NCI-H2171 (cell line): ENCODE measurements at places on chromosomes 16 and 17.

GRCh38 chr17:30995347-30995746 lies 24.5 kb downstream of the RNF135 start:
- DNase-seq, result no peak

DNA sequence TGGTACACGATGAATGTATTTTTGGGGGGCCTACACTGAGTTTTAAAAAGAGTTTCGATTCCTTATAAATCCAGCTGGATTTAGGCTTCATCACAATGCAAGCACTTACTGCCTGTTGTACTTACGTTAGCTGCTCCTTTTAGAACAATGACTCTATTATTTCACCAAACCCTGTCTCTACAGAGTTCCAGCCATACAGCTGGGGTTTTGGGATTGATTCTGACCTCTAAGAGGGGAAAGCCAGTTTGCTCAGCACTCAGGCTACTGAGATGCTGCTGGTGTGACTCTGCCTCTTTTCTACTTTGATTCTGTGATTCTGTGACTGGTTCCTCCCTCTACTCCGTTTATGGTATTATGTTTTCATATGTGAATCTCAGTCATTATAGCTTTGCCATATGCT lies 329.7 kb downstream of the ABCC12 start:
- DNase-seq, result no peak

- no peak for DNase-seq
Observed at GRCh38 chr17:78781893-78782304, at the start of gene CYTH1. TSS of gene CYTH1 (minus strand) at chr17:78782273. CDS start at chr17:78782223, 50 bp downstream.

- no peak for DNase-seq
Observed at GRCh38 chr17:63685041-63685440, 14.9 kb downstream of the LIMD2 start.

GRCh38 chr17:38685491-38685890 lies 10.7 kb upstream of the EPOP start:
- DNase-seq, result no peak

DNA sequence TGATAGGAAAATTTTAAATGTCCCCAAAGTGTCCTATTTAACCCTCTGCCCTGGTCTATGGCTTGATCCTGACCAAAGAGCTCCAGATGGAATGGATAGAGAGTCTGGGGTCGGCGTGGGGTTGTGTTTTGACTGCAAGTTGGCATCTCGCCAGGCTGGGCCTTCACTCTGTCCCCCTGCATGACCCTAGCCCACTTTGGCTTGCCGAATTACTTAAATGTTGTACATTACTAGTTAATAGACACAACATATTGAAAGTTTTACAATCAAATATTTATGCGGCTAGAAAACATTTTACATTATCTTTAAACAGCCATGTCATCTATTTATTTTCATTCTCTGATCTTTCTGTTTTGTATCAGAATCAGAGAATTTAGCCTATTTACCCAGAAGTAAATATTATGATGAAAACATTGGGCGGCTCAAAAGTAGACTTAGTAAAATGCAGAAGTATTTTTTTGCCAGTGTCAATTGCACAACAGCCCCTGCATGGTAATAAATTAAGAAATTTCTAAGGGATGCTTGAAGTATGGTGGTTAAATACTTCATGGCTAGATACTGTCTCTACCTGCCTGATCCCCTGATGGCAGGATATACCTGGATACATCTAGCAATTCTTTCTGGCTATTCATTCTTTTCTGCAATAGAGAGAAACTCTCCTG lies 18.8 kb upstream of the MYOCD start:
- DNase-seq, result no peak

GRCh38 chr17:64628641-64629040 lies 33.5 kb downstream of the SMURF2 start:
- no peak for DNase-seq

DNA sequence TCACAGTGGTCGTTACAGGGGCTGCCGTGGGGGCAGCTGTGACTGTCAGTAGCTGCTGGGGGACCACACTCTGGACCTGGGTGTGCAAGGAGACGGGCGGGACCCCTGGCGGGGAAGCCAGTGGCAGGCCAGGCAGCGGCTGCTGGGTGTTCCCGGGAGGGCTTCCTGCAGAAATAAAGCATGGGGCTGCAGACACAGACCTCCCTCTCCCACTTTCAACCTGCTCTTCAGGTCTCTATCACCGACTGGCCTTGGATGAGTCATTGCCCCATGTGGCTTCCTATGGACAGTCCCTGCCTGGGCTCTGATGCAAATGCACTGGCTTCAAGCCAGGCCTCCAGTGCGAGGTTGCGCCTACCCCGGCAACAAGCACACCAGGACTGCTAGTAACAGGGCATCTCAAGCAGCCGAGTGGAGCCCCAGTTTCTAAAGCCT lies 17.2 kb downstream of the SREBF1 start:
- no peak for DNase-seq

DNA sequence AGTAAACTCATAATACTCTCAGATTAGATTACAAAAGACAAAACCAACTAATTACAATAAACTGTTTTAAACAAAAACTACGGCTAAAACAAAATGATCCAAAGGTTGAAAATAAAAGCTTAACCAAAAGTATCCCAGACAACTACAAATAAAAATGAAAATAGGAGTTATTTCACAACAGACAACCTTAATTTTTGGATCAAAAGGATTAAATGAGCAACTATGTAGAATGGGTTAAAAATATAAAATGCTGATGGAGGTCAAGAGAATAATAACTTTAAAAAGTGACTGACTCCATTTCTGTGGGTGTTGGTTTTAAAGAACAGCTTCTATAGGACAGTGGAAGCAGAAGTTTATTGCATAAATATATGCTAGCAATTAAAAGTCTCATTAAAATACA lies 28.6 kb downstream of the METTL16 start:
- DNase-seq, result no peak

- DNase-seq, result no peak
Observed at GRCh38 chr16:88102597-88102996, 151.4 kb downstream of the BANP start.

DNA sequence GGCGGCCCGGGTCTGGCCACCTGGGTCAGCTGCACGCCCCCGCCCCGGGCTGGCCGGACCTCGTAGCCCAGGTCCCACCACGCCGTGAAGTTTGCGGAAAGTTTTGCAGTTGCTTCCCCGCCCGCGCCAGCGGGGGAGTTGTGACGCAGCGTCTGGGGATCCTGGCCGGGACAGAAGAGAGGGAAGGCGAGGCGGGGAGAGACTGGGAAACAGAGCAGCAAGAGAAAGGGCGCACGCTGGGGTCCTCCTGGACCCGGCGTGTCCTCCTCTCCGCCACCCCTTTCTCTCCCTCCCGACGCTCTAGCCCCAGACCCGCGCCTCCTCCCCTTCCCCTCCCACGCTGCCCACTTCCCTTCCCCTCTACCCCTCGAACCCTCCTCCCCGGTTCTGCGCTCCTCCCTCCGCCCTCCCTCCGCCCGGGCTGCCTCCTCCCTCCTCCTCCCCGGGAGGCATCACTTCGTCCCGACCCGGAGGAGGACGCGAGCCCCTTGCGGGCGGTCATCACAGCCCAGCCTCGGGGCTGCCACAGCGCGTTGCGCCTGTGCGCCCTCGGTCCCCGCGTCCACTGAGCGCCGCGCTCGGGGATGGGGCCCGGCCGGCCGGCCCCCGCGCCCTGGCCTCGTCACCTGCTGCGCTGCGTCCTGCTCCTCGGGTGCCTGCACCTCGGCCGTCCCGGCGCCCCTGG lies at the start of gene MRC2:
MRC2 (plus strand) TSS at position 452 of the 685 bp plus-strand sequence; CDS start at position 585, 133 bp downstream.
- DNase-seq, result no peak
